ENCODE measurements at places on chromosomes 1 and 21.

DNA sequence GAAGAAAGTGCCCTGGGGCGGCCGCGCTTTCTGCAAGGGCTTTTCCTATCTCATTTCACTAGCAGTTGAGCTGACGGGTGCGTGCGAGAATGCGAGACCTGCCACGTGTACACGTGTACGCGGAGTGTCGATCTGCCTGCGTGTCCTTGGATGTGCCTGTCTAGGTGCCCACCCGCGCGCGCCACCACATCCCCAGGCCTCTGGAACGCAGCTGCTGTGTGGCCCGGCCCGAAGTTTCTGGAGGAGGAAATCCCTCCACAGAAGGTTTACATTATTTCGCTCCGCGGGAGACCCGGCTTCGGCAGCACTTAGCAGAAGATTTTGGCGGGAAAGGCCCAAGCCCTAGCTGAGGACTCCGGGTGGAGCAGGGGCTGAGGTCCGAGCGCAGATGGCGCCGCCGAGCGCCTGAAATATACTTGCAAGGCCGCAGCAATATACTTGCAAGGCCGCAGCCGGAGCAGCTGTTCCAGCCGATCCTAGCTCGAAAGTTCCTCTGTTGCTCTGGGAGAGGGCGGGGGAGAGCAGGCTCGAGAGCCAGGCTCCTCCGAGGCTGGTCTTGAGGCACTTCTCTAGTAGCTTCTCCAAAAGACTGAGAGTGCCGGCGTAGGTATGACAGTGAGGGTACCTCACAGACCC lies 3.9 kb downstream of the TBX15 start:
- peak; percentile 87 for DNase-seq

GRCh38 chr1:89996450-89997110 lies 1.7 kb downstream of the ZNF326 start:
- no peak for DNase-seq

DNA sequence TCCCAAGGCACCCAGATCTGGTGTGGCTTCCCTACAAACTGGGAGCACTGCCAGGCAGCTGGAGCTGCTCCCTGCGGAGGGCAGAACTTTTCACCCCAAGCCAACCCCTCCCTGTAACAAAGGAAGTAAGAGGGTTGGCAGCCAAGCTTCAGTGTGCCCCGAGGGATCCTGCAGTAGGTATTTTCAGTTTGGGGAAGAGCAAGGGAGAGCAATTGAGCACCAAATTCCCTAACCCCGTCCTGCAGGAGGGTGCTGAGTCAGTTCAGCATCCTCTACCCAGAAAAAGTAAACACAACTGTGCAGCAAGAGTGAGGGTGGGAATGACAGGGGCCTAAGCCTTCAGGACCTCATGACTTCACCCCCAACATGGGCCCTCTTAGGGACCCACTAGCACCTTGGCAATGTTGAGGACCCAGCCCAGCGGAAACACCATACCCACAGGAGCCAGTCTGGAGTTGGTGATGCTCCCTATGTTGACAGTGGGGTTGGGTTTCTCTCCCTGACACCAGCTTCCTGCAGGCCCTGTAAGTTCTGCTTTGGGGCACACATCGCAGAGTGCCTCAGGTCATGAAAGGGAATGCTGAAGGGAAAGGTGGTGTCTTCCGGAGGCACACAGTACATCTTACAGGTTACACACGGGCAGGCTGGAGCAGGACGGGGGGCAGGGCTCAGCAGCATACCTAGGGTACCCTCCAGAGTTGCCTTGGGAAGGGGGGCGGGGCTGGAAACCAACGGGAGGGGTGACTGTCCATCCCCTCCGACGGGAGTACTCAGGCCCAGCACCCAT lies 14.8 kb downstream of the SH3BP5L start:
- DNase-seq: no peak

- no peak for DNase-seq
Measured at GRCh38 chr1:28021064-28021463, 61.3 kb downstream of the XKR8 start.

GRCh38 chr1:196856053-196856452 lies 31.8 kb upstream of the CFHR4 start:
- no peak for DNase-seq

GRCh38 chr1:57844382-57844980 lies 420.6 kb upstream of the DAB1 start:
- DNase-seq: no peak

DNA sequence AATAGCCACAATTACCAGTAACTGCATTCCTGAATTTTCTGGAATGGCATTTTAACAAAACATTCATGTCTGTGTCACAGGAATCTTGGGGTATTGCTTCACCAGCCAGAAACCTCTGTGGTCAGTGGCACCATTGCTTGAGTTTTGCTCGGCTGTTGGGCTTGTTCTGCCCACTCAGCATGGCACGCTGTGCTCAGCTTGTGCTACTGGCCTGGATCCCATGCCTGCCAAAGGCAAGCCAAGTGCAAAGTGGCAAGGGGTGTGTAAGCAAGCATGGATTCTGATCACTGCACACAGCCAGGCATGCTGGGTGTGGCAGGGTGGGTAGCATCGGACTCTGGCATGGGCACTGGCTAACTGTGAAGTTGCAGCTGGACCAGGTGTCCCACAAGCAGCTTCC lies 1150.9 kb downstream of the MRPL39 start:
- no peak for DNase-seq

GRCh38 chr1:64242895-64243756 lies 39.7 kb downstream of the UBE2U start:
- DNase-seq: no peak

DNA sequence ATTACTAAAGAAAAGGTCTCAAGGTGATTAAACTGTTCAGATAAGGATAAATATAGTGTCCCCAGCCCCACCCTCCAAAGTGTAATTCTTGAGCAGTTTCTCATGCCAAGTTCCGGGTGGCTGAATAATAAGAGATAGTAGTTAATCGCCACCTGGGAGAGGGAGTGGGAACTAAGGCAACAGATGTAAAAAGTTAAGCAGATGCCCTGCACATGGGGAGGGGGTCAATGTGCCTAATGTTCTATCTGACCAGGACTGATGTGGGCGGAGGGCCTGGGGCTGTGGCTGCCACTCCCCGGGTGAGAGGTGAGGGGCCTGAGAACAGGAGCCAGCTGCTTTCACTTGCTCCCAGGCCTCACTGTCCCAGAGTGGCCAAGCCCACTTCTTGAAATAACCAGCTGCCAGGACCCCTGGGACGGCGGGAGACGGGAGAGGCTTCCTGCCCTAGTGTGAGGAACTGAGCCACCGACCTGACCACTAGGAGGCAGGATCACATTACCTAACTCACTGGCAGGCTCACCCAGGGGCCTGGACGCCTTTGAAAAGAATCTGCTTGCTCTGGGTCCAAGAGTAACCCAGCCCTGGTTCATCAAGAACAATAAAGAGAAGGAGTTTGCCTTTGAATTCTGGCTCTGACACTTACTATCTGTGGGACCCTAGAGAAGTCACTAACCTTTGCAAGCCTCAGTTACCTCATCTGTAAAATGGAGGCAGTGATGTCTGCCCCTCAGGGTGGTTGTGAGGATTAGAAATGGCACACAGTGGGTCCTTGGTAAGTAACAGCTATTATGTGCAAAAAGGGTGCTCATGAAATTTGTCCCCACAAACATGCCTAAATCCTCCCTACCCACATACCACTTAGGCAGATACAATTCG lies 179.2 kb downstream of the ATG4C start:
- peak; percentile 70 for DNase-seq

- DNase-seq: no peak
Measured at GRCh38 chr1:205593532-205593931, 38.3 kb downstream of the ELK4 start.

DNA sequence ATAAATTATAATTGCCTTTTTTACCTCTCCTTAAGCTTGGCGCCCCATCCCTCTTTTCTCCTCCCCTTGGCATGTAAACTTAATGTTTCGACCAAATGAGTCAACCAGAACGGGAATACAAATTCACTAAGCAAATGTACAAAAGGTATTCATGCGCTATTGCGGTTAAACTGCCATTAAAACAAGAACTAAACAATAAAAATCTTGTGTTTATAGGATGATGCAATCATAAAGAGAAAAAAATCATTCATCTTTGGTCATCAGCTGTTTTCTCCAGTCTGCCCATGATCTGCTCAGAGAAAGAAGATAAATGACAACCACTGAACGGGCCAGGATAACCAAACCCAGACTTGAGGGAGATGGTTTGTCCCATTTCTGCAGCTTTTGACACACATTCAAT lies 534.2 kb upstream of the PLXNA2 start:
- DNase-seq: no peak

- DNase-seq: no peak
Measured at GRCh38 chr1:87505391-87505983, 176.8 kb downstream of the LMO4 start.

- DNase-seq: no peak
Measured at GRCh38 chr1:28249866-28250295, 9.4 kb upstream of the SESN2 start.

DNA sequence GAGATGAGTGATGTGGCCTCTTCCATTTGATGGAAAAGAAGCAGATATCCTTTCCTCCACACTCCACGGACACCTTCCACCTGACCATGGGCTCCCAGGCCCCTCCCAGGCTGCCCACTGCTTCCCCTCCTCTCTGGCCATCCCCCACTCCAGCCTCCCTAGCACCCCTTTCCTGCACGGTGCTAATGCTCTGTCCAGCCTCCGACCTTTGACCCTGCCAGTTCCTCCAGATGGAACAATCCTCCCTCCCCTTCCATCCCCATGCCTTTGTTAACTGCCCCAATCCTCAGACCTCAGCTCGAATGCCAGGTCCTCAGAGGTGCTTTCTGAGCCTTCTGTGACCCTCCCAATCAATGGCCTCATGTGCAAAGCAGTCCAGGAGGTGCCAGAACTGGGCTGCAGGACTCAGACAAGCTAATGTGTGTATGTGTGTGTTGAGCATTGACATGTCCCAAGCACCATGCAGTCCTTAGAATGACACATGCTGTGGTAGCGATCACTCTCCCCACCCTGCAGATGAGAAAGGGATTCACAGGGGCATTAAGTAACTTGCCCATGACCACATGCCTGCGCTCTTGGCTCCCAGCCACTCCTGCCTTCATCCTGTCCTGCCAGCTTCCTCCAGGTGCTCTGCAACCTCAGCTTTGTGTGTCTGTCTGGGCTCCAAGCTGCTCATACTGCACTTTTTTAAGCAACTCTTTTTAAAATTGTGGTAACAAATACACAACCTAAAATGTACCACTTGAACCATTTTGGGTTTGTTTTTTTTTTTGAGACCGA lies 63.5 kb upstream of the EDN2 start:
- DNase-seq: no peak

DNA sequence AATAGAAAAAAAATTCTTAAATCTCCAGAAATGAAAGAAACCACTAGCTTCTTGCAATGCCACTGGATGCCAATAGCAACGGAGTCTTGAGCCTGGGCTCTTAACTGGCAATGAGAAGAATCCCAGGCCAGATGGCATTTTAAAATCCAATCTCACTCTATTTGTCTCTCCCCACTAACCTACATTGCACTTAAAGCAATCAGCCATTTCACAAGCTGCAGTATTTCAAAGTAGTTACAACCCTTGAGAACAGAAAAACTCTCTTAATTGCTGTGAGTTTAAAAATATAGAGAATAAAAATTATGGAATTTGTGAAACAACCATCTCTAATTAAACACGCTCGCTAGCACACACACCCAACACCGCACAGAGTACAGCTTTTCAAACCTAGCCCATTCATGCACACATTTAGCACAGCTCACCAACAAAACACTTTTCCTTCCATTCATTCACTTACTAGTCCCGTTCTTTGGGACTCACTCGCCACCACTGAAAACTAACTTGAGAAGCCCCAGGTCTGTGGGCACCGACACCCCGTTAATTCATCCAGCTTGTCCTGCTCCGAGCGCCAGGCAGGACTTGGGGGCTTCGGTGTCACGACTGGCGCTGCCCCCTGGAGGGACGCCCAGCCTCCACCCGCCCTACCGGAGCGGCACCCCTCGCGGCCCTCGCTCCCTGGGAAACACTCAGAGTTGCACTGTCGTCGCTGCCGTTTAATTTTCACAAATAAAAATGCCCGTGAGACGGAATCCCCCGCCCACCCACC lies 1.0 kb downstream of the DDAH1 start:
- DNase-seq: no peak

DNA sequence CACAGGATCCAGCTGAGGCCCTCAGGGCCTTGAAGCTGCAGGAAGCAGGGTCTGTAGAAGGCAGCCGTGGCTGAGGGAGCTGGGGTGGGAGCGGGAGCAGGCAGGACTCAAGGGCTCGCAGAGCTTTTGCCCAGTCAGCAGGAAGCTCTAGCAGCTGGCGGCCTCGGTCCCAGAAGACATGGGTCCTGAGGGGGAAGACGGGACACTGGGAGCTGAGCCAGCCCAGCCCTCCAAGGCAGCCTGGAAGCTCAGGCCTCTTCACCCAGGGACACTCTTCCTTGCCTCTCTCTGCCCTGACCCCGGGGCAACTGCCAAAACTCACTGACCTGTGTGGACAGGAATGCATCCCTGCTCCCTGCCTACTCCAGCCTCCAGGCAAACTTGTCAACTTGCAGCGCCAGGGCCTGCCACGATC lies 8.9 kb downstream of the ADGRB2 start:
- DNase-seq: no peak

DNA sequence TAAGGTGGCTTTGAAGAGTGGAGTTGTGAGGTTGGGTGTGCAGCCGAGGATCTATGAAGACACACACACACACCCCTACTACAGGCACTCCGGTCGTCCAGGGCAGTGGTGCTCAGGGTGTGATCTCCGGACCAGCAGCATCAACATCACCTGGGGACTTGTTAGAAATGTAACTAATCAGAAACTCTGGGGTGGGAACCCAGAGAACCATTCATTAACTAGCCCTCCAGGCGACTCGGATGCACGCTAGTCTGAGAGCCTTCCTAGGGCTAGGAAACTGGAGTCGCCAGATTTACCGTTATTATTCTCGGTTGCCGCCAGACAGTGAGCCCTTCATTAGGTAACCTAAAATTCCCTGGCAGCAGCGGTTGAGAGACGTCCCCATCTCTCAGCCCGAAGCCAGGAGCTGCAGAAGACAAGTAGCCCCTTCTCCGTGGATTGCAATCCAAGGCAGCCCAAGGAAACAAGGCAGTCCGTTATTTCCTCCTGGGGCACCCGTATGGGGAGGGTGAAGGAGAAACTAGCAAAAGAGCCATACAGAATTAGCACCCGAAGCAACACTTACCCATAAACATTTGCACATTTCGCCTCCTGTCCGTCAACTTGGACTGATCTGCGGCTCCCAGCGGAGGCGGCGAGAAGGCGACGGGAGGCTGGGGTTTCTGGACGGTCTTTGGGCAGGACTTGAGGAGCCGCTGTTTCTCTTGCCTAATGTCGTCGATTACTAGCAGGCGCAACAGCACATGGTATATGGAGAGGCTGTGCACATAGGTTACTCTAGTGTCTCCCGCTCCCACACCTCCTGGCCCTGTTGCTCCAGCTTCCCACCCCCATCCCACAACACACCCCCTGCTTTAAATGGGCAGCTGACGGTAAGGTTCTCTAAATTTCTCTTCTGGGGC lies 2.9 kb upstream of the CCN1 start:
- peak; percentile 73 for DNase-seq

DNA sequence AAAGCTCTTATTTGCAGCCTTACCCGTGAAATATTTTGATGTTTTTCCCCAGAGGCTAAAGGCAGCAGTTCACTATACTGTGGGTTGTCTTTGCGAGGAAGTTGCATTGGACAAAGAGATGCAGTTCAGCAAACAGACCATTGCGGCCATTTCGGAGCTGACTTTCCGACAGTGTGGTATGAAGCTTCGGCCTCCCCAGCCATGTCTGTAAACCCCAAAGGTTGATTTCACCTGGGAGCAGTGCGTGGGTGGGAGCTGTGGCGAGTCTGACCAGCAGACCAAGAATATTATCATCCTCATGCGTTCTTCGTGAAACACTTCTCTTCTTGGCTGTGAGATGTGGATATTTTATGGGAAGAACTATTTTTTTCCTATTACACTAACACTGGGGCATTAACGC lies 3.6 kb downstream of the CENPS start:
- no peak for DNase-seq

- DNase-seq: no peak
Measured at GRCh38 chr1:206472886-206473285, 2.6 kb downstream of the IKBKE start.

GRCh38 chr1:148334339-148335130 lies 148.6 kb downstream of the PPIAL4G start:
- DNase-seq: peak; percentile 90

All from right hindlimb (tissue), 1 donor.